ENCODE measurements at places on chromosomes 3 and 15. TPM values are rescaled to one million over a fixed set of nuclear protein-coding genes. Genes with fewer than 3 reads are reported as not detected.

DNA sequence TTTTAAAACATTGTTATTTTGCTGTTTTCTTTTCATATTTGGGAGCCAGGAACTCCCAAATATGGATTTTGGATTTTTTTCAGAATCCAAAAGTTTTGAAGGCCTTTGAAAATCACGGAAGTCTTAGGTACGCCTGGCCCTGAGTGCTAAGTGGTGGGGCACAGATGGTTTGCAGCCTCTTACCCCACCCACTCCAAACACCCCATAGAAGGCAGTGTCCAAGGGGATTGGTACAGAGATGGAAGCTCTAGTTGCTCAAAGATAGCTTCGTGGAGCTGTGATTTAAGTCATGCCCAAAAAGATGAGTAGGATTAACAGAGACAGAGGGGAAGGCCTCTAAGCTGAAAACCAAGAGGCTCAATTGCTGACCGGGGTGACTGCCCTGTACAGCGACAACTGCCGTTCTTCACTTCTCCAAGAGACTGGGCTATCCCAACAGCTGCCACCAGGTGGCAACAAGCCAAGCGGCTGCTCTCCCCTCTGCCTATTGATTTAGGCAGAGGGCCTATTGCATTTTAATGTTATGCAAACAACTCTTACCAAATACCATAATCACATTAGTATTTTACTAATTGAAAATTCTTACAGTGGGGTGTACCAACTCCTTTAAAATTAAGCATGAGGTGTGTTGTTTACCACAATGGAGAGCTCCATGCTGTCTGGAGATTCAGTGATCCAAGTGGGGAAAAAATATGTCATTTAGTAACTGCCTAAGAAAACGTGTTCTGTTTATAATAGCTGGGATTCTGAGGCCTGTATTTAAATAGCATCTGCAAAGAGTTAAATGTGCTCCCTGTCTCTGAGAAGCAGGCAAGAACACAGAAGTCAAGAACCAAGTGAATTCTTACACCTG lies 64.0 kb upstream of the C15orf61 start:
- H3K36me3 ChIP-seq, result no peaks in the 10 kb centered on the region
- 0 out of 2 replicates have a peak, but pooled peaks cover 4% of the 10 kb centered on the region for H3K27me3 ChIP-seq
- no peaks in the 10 kb centered on the region for H3K4me1 ChIP-seq

- no peak for DNase-seq
- H3K4me1 ChIP-seq, result no peaks in the 10 kb centered on the region
- no peak overlapping the region for H3K27ac ChIP-seq
- no peaks in the 10 kb centered on the region for H3K27me3 ChIP-seq
- H3K4me3 ChIP-seq, result no peak overlapping the region
These were observed 145.9 kb downstream of the MEIS2 start for GRCh38 chr15:36954486-36954885.

DNA sequence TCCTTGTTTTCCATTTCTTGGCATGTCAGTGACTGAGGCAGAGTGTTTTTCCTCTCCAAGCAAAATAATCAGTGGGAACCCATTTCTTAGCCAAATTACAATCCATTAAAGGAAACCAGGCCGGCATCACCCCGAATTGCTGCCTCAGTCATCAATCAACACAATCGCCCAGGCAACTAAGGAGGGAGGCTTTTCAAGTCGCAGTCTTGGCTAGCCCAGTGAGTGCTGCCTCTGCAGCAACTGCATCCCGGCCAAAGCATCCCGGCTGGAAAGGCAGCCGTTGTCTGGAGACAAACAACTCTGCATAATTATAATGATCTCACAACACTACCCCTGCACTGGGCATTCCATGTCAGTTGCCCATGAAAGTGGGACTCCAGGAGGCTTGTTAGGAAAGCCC lies 213.5 kb upstream of the PRICKLE2 start:
- no peaks in the 10 kb centered on the region for H3K27me3 ChIP-seq
- no peak for DNase-seq
- no peaks in the 10 kb centered on the region for H3K36me3 ChIP-seq

- no peak overlapping the region for H3K4me3 ChIP-seq
- no peak for DNase-seq
- peaks cover 41% of the 10 kb centered on the region for H3K36me3 ChIP-seq
- no peak overlapping the region for H3K27ac ChIP-seq
These were observed 587.4 kb downstream of the FOXP1 start for GRCh38 chr3:70996082-70996481.

DNA sequence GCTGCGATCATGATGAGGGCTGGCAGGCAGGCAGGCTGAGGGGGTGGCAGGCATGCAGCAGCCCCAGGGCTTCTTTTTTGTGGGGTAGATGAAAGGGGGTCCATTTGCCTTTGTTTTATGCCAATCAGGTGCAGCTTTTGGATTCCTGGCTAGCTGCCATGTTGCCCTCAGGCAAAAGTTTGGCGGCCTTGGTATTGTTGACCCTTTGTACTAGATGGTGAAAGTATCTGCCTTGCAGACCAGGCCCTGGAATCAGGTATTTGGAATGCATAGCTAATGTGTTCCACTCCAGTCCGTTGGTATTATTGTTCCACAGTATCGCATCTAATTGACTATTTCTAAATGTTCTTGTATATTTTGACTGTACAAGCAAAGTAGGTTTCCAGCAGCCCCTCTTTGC lies 35.0 kb downstream of the EEFSEC start:
- no peak for DNase-seq
- no peaks in the 10 kb centered on the region for H3K27me3 ChIP-seq
- H3K4me1 ChIP-seq, result peaks cover 5% of the 10 kb centered on the region
- H3K4me3 ChIP-seq, result no peak overlapping the region

CNTN4 gene
- not detected for total RNA-seq

Data from K562 (cell line).